ENCODE measurements at places on chromosomes 16 and 17. TPM values are rescaled to one million over a fixed set of nuclear protein-coding genes. Genes with fewer than 3 reads are reported as not detected.
A peak's percentile ranks its signal among the peaks of the same experiment; 100 is the strongest.

DNA sequence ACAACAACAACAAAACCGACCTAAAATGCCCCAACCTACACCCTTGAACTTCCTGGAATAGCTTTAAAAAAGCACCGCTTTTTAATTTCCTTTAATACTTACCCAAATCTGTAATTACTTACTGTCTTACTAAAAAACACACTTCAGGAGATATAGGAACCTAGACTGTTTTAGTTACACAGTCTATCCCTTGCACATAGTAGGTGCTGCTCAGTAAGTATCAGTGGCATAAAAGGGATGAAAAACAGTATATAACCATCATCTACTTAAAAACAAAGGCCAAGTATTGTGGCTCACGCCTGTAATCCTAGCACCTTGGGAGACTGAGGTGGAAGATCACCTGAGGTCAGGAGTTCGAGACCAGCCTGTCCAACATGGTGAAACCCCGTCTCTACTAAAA lies 6.1 kb downstream of the SUMO2 start:
- DNase-seq = no peak

- DNase-seq = no peak
Observed at GRCh38 chr17:41307647-41308046, 1.5 kb downstream of the KRTAP16-1 start.

DNA sequence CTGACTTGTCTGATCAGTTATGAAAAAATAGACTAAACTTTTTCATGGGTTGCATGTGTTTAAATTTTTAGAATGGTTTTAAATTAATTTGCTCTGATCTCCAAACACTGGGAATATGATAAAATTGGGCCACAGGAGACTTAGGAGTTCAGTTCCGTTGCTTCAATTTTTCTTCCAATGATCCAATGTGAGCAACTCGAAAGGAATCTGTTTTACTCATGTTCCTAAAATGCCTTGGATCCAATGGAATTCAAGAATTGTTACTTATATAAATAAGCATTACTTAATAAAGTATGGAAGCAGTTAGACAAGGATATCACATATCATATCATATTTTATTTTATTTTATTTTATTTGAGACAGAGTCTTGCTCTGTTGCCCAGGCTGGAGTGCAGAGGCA lies 56.0 kb upstream of the NACA2 start:
- DNase-seq = no peak

DNA sequence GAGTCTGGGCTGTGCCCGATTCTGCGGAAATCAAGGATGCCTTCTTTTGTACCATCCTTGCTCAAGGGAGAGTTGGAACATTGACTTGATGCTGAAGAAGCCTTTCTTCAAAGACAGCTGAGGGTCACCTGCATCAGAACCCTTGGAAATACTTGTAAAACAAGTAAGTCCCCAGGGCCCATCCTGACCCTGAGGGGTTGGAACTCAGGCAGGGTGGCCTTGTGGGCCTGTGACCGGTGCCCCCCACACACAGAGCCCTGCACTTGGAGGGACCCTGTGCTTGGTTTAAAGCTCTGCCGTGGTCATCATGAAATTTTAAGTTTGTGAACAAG lies 56.9 kb downstream of the WIPI1 start:
- DNase-seq = no peak

DNA sequence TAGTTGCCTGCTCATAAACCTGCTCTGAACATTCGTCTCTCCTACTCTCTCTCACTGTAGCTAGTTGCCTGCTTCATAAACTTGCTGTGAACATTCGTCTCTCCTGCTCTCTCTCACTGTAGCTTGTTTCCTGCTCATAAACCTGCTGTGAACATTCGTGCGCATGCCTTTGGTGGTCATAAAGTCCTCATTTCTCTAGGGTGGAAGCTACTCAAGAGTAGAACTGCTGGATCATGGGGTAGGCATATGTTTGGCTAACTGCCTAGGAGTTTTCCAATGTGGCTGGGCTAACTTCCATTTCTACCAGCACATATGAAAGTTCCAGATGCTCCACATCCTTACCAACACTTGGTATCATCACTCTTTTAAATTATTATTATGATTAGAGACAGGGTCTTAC lies 174.6 kb upstream of the RPH3AL start:
- DNase-seq = no peak

DNA sequence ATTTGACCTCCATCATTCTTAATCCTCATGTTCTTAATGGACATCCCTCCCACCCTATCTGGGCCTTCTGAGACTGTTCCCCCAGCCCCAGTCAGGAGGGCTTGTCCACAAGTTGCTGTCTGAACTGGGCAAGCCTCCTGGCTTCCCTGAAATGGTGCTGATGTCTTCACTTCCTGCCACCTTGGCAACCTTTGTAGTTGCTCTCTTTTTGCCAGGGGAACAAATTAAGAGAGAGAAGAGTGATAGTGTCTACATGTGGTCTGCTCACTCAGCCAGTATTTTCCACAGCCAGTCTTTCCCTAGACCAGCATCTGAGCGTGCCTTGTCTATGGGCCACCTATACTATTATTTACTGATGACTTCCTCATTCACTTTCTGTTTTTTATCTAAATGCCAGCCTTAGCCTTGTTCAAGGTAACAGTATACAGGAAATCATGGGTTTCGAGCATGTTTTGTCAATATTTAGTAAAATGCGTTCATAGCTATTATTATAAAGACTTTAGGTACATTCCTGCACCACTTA lies 710.1 kb downstream of the MAF start:
- DNase-seq = no peak

DNA sequence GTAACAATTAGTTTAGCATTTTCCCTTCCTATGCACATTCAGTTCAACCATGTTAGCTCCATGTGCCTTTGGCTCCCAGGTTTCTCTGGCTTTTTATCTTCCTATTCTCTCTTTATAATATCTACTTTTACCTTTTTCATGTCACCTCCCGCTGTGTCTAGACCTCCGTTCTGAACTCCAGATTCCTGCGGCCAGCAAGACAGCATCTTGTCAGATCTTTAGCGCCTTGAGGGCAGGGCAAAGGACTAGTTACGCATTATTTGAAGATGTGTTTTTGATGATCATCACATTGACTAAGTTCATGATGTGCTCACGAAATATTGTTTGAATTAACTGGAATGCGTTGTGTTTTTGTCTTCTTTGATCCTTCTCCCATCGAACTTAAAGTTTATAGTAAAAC lies 1126.8 kb downstream of the CDH11 start:
- DNase-seq = no peak

GRCh38 chr16:23052908-23053580 lies 96.2 kb downstream of the USP31 start:
- DNase-seq = no peak

GRCh38 chr17:69090365-69090764 lies 29.6 kb upstream of the ABCA9 start:
- DNase-seq = no peak

DNA sequence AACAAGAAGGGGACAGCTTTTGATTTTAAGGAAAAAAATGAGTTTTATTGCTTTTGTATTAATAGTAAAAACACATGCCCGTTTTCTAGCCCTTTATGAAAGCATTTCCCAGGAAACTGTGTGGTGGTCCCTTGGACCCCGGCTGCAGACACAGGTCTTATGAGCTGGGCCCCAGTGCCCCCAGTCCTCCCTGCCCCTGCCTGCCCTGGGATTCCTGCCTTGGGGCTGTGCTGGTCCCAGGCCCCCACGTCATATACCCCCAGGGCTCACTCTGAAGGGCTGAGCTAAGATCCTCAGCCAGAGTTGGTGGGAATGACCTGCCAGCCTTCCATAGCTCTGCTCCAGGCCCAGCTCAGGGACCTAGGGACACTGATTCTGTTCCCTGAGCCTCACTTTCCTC lies 30.8 kb downstream of the GINS2 start:
- no peak for DNase-seq

DNA sequence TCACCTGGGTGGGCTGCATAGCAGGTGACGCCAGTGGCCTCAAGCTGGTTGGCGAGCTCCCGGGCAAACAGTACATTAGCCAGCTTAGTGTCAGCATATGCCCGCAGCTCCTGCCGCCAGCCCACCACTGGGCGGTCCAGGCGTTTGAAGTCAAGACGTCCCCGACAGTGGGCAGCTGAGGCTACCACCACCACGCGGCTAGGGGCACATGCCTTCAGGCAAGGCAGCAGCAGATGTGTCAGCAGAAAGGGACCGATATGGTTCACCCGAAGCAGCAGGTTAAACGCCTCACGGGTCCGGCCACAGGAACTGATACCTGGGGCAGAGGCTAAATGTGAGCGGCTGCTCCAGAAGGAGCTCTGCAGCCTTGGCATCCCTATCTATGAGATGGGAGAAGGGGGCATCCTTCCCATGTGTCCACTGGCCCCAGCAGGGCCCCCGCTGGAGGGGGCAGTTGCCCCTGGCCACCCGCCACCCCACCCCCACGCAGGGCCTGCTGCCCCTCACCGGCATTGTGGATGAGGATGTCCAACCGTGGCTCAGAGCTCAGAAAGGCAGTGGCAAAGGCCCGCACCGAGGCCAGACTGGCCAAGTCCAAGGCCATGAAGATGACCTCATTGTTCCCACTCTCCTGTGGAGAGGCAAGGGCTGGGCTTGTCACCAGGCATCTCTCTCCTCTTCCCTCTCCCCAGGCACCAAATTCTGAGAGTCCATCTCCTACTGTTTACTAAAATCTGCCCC lies 1.7 kb downstream of the DHRS13 start:
- DNase-seq = no peak

- DNase-seq = peak; percentile 54
Observed at GRCh38 chr16:49015225-49015592, 266.4 kb downstream of the CBLN1 start.

- no peak for DNase-seq
Observed at GRCh38 chr17:76039121-76039520, 12.0 kb upstream of the EVPL start.

DNA sequence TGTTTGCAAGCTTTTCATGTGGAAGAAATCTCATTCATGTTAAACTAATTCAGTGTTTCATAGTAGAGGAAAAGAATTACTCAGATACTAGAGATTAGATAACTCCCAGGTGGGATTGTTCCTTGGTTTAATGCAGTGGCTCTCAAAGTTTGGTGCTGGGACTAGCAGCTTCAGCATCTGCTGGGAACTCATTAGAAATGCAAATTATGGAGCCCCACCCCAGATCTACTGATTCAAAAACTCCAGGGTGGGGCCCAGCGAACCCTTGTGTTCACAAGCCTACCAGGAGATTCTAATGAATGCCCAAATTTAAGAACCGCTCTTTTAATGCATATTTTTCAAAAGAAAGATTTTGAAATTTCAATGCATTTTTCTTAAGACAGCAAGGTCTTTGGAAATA lies 253.4 kb upstream of the CNTNAP4 start:
- DNase-seq = no peak

- peak; percentile 43 for DNase-seq
Observed at GRCh38 chr17:10814075-10814474, 10.2 kb upstream of the TMEM238L start.

DNA sequence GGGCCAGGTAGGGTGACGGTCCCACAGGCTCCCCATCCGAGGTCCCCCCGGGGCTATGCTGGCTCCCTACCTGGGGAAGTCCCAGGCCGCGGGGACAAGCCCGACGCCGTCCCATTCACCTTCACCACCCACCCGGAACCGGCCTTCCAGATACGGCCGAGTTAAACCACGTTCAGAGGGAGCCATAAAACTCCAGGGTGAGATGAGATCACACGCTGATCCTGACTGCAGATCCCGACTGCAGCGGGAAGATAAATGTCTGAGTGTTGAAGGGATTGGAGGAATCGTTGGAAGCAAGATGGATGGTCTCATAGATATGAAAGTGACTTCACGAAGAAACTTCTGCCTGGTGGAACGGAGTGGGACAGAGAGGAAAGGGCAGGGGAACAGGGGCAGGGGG lies 13.6 kb upstream of the C1QTNF8 start:
- no peak for DNase-seq

GRCh38 chr17:42521036-42521435 lies 15.0 kb upstream of the NAGLU start:
- no peak for DNase-seq

- no peak for DNase-seq
Observed at GRCh38 chr17:13265311-13265710, 247.5 kb upstream of the ELAC2 start.

DNA sequence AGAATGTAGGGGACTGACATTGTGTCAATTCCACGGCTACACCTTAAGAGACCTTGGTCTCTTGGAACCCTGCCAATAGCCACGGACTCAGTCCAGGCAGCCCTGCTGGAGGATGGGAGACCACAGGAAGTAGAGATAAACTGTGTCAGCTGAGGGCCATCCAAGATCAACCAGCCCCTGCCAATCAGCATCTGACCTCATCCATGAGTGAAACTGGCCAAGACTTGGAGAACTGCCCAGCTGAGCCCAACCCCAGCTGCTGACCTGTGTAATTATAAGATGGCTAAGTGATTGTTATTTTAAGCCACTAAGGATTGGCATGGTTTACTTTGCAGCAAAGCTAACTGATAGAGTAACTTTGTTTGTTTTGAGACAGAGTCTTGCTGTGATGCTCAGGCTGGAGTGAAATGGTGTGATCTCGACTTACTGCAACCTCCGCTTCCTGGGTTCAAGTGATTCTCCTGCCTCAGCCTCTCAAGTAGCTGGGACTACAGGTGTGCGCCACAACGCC lies 13.3 kb upstream of the YWHAE start:
- DNase-seq = peak; percentile 43

The MMP28 gene
- 3.5 TPM for total RNA-seq

The ADAM11 gene
- total RNA-seq = 0.72 TPM
